ENCODE measurements at places on chromosomes 1 and 21.

DNA sequence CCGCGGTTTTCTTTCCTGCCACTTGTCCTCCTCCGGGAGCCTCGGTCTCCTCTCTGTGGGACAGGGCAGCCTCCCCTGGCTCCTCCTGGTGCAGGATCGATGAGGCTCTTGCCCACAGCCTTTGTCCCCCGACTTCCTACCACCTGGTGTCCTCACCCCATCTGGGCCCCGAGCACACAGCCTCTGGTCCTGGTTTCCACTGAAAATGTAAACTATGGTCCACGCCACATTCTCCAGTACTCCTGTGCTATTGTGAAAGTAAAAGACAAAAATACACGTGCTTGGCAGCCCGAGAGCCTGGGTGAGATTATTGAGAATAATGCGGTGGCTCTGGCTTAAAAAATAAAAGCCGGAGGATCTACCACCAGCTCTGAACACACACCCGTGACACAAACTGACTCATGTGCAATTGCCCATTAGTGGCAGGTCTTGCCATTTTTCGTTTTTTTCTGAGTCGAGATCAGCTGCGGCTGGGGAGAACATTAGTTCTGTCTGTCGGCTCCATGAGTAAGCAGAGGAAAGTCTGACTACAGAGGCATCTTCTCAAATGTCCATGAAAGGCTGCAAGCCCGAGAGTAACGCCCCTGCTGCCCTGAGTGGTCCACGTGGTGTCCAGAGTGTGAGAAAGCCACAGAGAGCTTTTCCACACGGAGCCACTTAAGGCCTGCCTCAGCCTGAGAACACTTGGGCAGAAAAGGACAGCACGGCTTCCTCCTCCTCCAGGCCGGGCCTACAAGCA, 5.7 kb upstream of the COL6A2 start:
- no peak for DNase-seq

GRCh38 chr1:168518201-168518689, 25.6 kb downstream of the XCL2 start:
- DNase-seq, result no peak

- no peak for DNase-seq
Observed at GRCh38 chr1:74083128-74083527, 114.8 kb downstream of the LRRIQ3 start.

DNA sequence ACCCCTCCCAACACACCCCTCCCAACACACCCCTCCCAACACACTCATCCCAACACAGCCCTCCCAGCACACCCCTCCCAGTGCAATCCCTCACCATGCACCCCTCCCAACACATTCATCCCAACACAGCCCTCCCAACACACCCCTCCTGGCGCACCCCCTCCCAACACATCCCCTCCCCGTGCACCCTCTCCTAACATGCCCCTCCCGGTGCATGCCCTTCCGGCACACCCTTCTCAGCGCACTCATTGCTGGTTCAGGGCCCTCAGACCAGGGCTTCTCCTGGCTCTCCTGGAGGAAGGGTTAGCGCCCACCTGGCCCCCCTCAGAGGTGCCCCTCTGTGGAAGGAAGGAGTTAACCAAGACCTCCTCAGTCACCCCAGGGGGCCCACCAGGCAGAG, 74.5 kb upstream of the ARHGEF16 start:
- no peak for DNase-seq

DNA sequence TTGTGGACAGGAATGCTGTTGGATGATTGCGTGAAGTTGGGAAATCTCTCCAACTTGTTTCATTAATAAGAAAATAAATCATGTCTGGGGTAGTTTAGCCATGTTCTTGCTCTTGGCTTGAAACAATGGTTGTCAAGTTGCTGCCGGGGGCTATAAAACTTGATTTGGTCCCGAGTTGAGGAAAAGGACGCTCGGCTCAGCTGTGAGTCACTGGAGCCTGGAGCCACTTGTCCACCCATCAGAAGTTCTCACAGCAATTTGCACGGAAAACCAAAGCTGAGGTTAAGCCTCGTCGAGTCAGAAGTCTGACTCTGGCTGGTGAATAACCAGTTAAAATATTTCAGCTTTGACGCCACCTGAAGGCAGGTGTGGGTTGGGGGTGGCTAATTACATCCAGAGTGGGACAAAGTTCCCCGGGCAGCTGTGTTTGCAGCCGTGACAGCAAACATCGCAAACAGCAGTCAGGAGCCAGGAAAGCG, 19.7 kb upstream of the RIPK4 start:
- no peak for DNase-seq
